ENCODE measurements at places on chromosomes 2 and 18. TPM values are rescaled to one million over a fixed set of nuclear protein-coding genes. Genes with fewer than 3 reads are reported as not detected.

HSPE1 gene
- total RNA-seq, result 328 TPM

CCDC150 gene
- 1.4 TPM for total RNA-seq

GREB1 gene
- 6.6 TPM for total RNA-seq

LBX2 gene
- 0.97 TPM for total RNA-seq

KLF7 gene
- total RNA-seq, result 6.8 TPM

XDH gene
- 0.33 TPM for total RNA-seq

SP5 gene
- not detected for total RNA-seq

ALK gene
- not detected for total RNA-seq

RAPGEF4 gene
- total RNA-seq, result 1.7 TPM

ARHGAP15 gene
- 0.15 TPM for total RNA-seq

L3MBTL4 gene
- 2.4 TPM for total RNA-seq

PAX8 gene
- total RNA-seq, result not detected

TBR1 gene
- 0.02 TPM for total RNA-seq

PRR30 gene
- not detected for total RNA-seq

LCT gene
- total RNA-seq, result 0.14 TPM

PRLH gene
- total RNA-seq, result not detected

Data from H4 (cell line).